ENCODE measurements at places on chromosomes 7 and 10. TPM values are rescaled to one million over a fixed set of nuclear protein-coding genes. Genes with fewer than 3 reads are reported as not detected.

The PILRA gene
- 11.6 TPM for total RNA-seq

The MACROH2A2 gene
- 6.0 TPM for total RNA-seq

The BMPER gene
- 0.37 TPM for total RNA-seq

The MYOF gene
- total RNA-seq = 31.2 TPM

The PNLIPRP2 gene
- total RNA-seq = not detected

The ENTPD1 gene
- 5.0 TPM for total RNA-seq

The EVX1 gene
- 0.11 TPM for total RNA-seq

The IKZF1 gene
- 475 TPM for total RNA-seq

The WEE2 gene
- total RNA-seq = not detected

The SFMBT2 gene
- total RNA-seq = 38.6 TPM

The MEIG1 gene
- total RNA-seq = 1.9 TPM

The ZNF503 gene
- total RNA-seq = 0.98 TPM

The AKAP9 gene
- 66.1 TPM for total RNA-seq

The PNLIP gene
- not detected for total RNA-seq

The ATOH7 gene
- total RNA-seq = not detected

The COL17A1 gene
- not detected for total RNA-seq

The DRGX gene
- not detected for total RNA-seq

The ANK3 gene
- total RNA-seq = 59.7 TPM

The TEX47 gene
- total RNA-seq = not detected

The NPY4R2 gene
- total RNA-seq = not detected
